Activated CD4-positive, CD25-positive, alpha-beta regulatory T cell (primary cell): ENCODE measurements at places on chromosomes 5 and 9.

GRCh38 chr9:134289241-134289875 is 36.9 kb upstream of the RXRA start:
- no peak for DNase-seq

- DNase-seq: no peak
Observed at GRCh38 chr5:178467568-178468195, 122.5 kb downstream of the COL23A1 start.

GRCh38 chr5:139641116-139642080 is 6.8 kb upstream of the CXXC5 start:
- no peak for DNase-seq

- no peak for DNase-seq
Observed at GRCh38 chr5:73171495-73171894, 1.5 kb upstream of the TMEM174 start.

DNA sequence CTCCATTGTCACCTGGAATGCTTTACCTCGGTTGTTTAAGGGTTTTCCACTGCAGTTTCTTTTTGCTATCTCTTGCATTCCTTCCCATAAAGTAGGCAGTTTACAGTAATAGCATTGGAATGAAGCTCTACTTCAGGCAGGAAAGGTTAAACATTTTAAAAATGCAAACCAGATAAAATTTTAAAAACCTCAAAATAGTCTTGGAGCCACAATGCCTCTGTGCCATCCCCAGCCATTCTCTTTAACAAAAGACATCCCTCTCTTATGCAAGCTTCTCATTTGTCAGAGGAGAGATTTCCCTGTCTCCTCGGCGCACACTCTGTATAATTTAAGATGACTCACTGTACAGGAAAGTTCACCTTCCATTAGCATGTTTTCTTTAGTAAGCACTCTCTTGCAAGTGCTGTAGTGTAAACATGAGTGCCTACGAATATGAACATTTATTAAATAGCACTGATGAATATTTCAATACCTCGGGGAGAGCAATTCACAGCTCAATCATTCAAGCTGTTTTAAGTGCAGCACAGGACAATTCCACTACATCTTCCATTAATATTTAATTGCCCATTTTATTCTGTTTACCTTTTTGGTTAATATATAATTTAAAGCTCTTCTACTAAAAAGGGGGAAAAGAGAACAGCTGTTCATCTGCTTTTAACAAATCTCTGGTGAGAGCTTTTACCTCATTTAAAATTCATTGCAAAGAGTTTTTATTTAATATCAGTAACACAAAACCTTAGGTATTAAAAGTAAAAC is 343.6 kb downstream of the SPATA31D1 start:
- no peak for DNase-seq
